Activated T-cell treated with anti-CD3 and anti-CD28 coated beads for 1 hour (primary cell): ENCODE measurements at places on chromosomes 11 and 22.

DNA sequence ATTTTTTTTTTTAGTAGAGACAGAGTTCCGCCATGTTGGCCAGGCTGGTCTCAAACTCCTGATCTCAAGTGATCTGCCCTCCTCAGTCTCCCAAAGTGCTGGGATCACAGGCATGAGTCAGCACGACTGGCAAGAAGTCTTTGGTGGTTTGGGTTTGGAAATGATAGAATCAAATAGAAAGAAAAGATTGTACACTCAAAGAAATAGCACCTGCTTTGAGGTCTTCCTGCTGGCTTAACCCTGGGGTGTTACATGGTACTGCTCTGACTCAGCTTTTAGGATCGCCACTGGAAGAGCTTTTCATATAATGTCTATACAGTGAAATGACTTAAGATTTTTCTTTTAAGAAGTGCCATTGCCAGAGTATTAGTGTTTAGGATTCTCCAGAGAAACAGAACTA, 50.2 kb downstream of the JAM3 start:
- no peak for DNase-seq

GRCh38 chr11:119346605-119347004, at the start of gene MFRP:
TSS of gene MFRP (minus strand) at chr11:119346705. CDS start at chr11:119346513, 192 bp downstream.
- DNase-seq = no peak

- DNase-seq = no peak
These were observed 14.0 kb downstream of the SGSM1 start for GRCh38 chr22:24819911-24820461.

GRCh38 chr22:40285513-40285912, 60.8 kb upstream of the ADSL start:
- no peak for DNase-seq

GRCh38 chr22:27842201-27842600, 40.6 kb upstream of the MN1 start:
- no peak for DNase-seq

GRCh38 chr11:41533761-41534160, 74.3 kb upstream of the LRRC4C start:
- DNase-seq = no peak

DNA sequence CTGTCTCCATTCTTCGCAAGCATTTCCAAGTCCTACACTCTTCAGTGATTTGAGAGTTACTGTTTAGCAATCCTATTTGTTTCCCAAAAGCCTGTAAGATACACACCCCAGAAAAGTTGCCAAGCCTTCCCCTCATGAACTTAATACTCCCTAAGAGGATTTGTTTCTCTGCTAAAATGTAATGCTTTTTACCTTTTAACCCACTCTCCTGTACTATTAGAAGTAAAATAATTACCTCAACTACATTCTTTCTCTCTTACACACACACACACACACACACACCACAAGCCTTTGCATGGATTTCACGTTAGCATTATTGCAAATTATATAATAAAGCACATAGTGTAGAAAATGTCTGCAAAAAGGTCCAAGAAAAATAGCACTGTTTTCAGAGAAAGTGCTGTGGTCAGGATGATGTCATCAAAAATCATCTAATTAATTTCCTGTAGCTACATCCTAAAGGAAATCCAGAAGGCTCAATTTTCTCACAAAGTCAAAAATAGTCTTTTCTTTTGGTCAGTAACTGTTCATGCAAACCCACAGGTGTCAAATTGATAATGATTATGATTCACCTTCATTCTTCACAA, 364.1 kb upstream of the PITPNB start:
- DNase-seq = no peak

DNA sequence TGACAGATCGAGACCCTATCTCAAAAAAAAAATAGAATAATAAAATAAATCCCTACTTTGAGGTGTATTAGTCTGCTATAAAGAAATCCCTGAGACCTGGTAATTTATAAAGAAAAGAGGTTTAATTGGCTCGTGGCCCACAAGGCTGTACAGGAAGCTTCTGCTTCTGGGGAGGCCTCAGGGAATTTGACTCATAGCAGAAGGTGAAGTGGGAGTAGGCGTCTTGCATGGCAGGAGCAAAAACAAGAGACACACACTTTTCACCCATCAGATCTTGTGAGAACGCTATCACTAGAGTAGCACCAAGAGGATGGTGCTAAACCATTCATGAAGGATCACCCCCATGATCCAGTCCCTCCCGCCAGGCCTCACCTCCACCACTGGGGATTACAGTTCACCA, 29.2 kb downstream of the CDPF1 start:
- DNase-seq = no peak

DNA sequence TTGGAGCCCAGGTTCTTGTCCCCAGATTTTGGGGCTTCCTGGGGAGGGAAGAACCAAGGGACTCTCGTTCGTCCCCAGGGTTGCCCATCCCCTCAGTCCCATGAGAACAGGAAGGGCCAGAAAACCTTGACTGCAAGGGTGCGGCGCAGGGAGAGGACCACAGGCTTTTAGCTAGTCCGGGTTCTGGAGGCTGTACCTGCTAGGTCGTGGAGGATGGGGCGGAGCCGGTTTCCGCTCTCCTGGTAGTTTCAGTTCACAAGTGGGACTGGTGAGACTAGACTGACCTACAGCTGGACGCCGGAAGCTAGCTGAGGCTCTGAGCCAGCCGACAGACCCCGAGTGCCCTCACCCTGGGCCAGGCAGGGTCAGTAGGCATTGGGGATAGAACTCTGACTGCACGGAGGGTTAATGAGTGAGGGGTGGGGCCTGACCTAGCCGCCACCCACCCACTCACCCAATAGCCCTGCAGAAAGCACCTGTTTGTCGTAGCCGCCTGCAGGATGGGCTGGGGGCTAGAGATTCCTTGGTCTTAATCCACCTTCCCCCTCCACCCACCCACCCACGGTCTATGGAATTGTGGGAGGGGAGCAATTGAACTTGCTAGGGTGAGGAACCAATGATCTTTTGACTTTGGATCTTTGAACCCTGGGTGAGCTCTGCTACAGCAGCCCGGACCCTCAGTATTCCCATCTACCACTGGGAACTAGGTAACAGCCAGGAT, 1.5 kb downstream of the MAFF start:
- DNase-seq = no peak

GRCh38 chr11:114242032-114242431, 54.2 kb upstream of the NNMT start:
- DNase-seq = no peak

GRCh38 chr22:29343313-29343805, 27.9 kb upstream of the RASL10A start:
- no peak for DNase-seq

DNA sequence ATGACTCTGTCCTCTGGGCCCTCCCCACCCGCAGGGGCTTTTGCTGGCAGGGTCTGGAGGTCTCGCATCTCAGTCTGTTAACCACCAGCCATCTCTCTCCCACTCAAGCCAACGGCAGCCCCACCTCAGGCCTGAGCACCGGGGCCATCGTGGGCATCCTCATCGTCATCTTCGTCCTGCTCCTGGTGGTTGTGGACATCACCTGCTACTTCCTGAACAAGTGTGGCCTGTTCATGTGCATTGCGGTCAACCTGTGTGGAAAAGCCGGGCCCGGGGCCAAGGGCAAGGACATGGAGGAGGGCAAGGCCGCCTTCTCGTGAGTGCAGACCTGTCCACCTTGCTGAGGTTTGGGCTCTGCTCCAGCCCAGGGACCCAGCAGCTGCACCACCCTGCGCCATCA, 44.3 kb upstream of the TTC12 start:
- no peak for DNase-seq

DNA sequence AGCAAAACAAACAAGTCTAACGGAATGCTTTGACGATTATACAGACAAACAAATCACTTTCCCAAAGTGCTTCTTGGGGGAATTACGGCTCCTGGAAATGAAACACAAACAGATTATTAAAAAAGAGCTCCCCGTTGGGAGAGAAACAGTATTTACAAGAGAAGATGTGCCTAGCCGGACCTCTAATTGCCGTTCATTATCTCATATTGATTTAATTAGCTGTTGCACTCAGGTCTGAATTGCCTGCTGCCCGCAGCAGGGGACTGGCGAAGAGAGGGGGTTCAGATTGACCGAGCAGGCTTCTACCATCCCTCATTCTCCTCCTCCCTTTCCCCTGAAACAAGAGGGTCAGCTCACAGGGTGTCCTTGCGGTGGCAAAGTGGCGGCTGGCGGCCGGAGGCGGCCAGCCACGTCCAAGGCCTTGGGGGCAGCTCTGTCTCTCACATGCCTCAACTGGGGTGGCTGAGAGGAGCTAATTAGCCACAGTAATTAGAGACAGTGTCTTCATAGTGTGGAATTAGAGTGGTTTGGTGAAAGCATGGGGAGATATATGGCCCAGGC, 295.1 kb downstream of the MIAT start:
- no peak for DNase-seq

GRCh38 chr11:134071766-134072402, 3.0 kb downstream of the JAM3 start:
- DNase-seq = no peak

DNA sequence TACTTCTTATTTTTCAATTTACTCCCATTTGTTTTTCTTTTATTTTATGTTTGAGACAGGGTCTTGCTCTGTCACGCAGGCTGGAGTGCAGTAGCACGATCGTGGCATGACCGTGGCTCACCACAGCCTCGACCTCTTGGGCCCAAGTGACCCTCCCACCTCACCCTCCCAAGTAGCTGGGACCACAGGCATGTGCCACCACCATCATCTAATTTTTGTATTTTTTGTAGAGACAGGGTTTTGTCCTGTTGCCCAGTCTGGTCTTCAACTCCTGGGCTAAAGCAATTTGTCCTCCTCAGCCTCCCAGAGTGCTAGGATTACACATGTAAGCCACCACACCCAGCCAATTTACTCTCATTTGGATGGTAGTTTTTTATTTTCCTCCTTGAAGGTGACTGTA, 679.3 kb upstream of the CCDC179 start:
- DNase-seq = no peak

DNA sequence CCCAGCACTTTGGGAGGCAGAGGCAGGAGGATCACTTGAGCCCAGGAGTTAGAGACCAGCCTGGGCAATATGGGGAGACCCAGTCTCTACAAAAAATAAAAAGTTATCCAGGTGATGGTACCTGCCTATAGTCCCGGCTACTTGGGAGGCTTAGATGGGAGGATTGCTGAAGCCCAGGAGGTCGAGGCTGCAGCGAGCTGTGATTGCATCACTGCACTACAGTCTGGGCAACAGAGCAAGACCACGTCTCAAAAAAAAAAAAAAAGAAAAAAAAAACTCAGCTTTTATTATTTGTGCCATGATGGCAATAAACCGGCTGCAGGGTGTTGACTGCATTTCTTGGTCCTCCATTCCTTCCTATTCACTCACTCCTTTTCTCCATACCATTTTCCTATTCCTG, 33.6 kb upstream of the TFIP11 start:
- no peak for DNase-seq

DNA sequence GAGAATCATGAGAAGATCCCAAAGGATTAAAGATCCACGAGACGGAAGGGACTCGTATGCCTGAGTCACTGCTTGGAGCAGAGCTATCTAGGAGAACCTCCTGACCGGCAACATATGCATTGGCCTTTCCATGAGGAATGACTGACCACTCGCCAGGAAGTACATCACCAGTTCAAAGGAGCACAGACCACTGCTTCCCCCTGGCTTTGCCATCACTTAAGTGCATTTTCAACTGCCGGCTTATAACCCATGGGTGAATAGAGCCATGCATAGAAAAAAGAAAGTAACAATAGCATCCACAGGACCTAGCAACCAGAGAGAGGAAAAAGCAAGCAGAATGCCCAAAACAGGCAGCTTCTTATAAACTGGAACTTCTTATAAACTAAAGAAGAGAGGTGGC, 98.3 kb upstream of the ZC3H12C start:
- DNase-seq = no peak

GRCh38 chr22:46484156-46484860, 53.1 kb downstream of the CELSR1 start:
- DNase-seq = no peak

DNA sequence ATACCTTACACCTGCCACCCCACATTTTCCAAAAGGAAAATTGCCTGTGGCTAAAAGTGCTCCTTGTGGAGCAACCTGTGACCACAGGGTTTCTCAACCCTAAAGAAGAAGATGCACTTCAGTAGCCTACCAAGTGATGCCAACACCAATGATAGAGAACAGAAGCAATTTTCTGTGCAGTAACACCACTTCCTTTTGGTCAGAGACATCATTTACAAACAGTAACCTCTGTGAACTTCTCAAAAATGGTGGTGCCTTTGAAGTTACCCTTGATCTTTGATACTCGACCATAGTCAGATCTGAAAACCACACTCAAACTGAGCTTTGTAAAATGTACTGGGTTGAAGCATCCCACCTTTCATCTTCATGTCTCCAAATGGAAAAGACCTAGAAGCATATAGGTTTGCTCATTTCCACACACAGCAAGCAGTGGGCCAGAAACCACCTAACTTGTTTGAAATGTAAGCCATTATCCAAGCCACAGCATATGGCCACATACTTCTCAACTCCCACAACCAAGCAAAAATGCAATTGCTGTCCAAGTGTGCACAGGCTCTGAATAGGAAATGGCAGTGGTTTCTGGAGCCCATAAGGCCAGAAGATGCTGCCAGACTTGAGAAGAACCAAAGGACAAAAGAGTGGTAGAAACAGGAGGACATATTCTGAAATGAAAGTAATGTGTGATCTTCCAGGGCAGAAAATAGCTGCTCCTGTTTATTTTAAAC, 24.3 kb downstream of the MPPED2 start:
- no peak for DNase-seq

- no peak for DNase-seq
These were observed 54.3 kb downstream of the SPATA19 start for GRCh38 chr11:133790995-133791394.

DNA sequence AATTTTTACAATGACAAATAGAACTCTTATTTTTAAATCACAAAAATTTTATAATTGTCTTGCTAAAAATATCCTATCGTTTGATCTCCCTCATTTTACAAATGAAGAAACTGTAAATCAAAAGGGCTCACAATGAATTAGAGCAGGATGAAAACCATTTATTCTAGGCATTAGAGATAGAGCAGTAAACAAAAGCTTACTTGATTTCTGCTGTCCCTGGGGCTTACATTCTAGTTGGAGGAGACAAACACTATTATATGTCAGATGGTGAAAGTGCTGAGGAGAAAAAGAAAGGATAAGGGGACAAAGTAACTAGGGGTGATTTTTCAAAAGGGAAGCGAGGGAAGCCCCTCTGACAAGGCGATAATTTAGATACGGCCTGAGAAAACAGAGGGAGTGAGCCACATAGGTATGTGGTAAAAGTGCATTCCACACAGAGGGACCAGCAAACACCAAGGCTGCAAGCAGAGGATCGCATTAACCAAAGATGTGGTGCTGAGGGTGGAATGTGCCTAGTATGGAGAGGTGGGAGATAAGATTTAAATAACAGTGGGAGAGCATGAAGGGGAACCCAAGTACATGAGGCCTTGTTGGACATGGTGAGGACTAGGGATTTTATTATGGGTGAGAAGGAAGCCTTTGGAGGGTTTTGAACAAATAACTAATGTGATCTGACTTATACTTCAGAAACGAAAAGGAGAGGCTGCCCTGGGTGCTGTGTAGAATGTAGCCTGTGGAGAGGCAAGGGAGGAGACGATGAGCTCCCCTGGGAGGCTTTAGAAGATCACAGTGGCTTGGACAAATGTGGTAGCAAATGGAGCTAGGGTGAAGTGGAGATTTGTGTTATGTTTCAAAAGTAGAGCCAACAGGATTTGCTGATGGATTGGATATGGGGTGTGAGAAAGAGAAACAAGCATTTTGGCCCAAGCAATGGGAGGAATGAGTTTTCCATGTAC, 62.1 kb downstream of the PDHX start:
- no peak for DNase-seq

- DNase-seq = no peak
These were observed 9.4 kb upstream of the RTCB start for GRCh38 chr22:32421484-32421883.

- no peak for DNase-seq
These were observed 673 bp upstream of the SHANK2 start for GRCh38 chr11:71252770-71253730.

- DNase-seq = no peak
These were observed 168.5 kb downstream of the ARHGAP42 start for GRCh38 chr11:100855466-100856067.
